ENCODE measurements at places on chromosomes 12 and 14. TPM values are rescaled to one million over a fixed set of nuclear protein-coding genes. Genes with fewer than 3 reads are reported as not detected.
A peak's percentile ranks its signal among the peaks of the same experiment; 100 is the strongest.

The SIX4 gene
- 1.4 TPM for total RNA-seq

The INHBE gene
- not detected for total RNA-seq

The FSCB gene
- not detected for total RNA-seq

The CSRP2 gene
- 30.3 TPM for total RNA-seq

The GPR135 gene
- 2.4 TPM for total RNA-seq

The GPRC5A gene
- total RNA-seq: 5.3 TPM

The FOXM1 gene
- total RNA-seq: 0.38 TPM

The TRMT61A gene
- total RNA-seq: 6.0 TPM

The ANKRD52 gene
- 28.0 TPM for total RNA-seq

The BTBD6 gene
- total RNA-seq: 33.5 TPM

The CLEC2A gene
- total RNA-seq: not detected

The LRRC10 gene
- total RNA-seq: 82.9 TPM

The CCDC197 gene
- total RNA-seq: 0.26 TPM

The ATL1 gene
- total RNA-seq: 0.94 TPM

DNA sequence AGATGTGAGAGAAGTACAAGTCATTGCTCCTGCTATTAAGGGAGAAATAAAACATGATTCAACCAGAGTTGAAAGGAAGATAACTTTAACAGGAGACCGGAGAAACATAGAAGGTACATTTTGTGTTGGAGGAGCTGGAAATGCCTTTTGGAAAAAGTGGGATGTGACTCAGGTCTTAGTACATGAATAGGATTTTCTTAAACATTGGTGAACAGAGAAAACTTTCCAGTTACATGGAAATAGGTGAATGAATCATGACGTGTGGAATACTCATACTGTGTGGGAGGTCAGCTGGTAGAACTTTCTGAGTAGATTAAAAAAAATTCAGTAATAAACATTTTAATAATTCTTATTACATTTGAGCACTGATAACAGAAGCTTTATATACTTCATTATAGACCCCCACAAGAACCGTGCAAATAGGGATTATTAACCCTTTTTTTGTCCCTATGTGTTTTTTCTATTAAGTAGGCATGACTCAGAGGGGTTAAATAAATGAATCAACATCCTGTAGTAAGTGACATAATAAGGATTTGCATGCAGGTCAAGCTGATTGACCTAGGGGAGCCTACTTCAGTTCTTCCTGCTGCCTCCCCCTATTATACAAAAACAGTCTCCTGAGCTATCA, 710.5 kb downstream of the NOVA1 start:
- no peak for DNase-seq

DNA sequence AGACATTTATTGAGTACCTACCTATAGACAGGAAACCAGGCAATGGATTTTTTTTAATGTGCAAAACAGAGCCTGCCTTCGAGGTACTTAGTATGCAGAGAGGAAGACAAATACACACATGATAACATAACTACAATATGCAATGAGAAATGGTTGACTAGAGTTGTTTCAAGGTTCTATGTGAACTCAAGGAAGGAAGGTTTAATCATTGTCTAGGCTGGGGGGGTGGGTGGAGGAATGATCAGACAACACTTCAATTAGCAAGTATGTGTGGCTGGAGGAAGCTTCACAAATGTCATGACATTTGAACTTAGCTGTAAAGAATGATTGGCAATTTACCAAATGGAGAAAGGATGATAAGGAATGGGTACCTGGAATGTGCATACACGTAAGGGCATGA, 985.3 kb downstream of the FLRT2 start:
- no peak for DNase-seq

DNA sequence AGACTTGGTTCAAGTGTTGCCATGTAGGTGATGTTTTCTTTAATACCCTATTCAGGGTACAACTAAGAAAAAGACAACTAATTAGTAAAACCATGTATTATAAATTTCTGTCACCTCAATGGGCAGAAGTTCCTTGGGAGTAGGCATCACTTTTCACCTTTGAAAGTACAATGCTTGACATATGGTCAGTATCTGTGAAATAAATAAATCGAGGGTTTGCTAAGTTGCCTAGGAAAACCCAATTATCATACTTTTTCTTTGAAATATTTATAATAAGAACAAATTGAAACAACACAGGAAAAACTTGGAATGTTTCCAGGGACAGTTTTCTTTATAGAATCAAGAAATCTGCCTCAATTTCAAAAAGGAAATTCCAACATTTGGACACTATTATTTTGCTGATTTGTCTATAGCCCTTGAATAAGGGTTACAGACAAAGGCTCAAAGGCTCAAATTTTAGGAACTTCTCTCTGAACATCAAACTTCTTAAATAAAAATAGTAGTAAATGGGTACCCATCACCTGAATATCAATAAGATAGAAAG, 13.7 kb downstream of the FGD6 start:
- DNase-seq: no peak

GRCh38 chr14:21255385-21256101, 13.7 kb downstream of the HNRNPC start:
- DNase-seq: no peak

- peak; percentile 88 for DNase-seq
Observed at GRCh38 chr14:74140374-74140850, 55.7 kb downstream of the LIN52 start.

- DNase-seq: no peak
Observed at GRCh38 chr12:46835785-46836184, 10.0 kb upstream of the SLC38A4 start.

GRCh38 chr12:93813186-93813585, 136.0 kb downstream of the CRADD start:
- DNase-seq: no peak

- DNase-seq: no peak
Observed at GRCh38 chr14:75563931-75564330, 14.5 kb upstream of the FLVCR2 start.

- no peak for DNase-seq
Observed at GRCh38 chr12:119019166-119019565, 37.8 kb downstream of the SRRM4 start.

DNA sequence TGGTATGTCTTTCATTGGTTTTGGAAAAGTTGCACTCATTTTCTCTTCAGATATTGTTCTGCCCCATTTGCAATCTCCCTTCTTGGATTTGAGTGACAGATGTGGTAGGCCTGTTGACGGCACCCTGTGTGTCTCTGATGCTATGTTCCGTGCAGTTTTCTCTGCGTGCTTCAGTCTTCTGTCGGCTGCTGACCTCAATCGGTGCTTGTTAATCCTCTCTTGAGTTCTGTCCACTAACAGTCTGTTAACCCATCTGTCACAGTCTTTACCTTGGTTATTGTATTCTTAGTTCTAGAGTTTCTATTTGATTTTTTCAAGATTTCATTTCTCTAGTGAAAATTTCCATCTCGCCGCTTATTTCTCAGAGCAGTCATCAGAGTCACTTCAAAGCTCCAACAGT, 20.7 kb upstream of the PLD4 start:
- no peak for DNase-seq

- no peak for DNase-seq
Observed at GRCh38 chr12:52526511-52526951, 6.3 kb upstream of the KRT5 start.

- no peak for DNase-seq
Observed at GRCh38 chr14:104770851-104771272, 17.9 kb downstream of the SIVA1 start.

- no peak for DNase-seq
Observed at GRCh38 chr12:93585247-93585646, 12.8 kb downstream of the SOCS2 start.

- DNase-seq: peak; percentile 87
Observed at GRCh38 chr14:55136885-55137786, 8.1 kb downstream of the LGALS3 start.

GRCh38 chr14:87566991-87567390, 426.0 kb downstream of the GALC start:
- DNase-seq: no peak

GRCh38 chr14:101977311-101978071, 13.1 kb downstream of the DYNC1H1 start:
- no peak for DNase-seq

- no peak for DNase-seq
Observed at GRCh38 chr12:4346931-4347330, 25.9 kb downstream of the TIGAR start.

GRCh38 chr14:72618424-72618823, 275.5 kb downstream of the DPF3 start:
- DNase-seq: no peak

DNA sequence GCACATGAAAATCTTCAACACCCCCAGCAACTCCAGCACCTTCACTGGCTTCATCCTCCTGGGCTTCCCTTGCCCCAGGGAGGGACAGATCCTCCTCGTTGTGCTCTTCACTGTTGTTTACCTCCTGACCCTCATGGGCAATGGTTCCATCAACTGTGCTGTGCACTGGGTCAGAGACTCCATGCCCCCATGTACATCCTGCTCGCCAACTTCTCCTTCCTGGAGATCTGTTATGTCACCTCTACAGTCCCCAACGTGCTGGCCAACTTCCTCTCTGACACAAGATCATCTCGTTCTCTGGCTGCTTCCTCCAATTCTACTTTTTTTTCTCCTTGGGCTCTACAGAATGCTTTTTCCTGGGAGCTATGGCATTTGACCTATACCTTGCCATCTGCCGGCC, 11.5 kb upstream of the OR11G2 start:
- no peak for DNase-seq

- no peak for DNase-seq
Observed at GRCh38 chr12:69447892-69448291, 22.3 kb upstream of the FRS2 start.

GRCh38 chr14:70268760-70269159, 80.0 kb upstream of the SLC8A3 start:
- DNase-seq: no peak

GRCh38 chr12:106192659-106193393, 54.1 kb upstream of the NUAK1 start:
- DNase-seq: no peak

- no peak for DNase-seq
Observed at GRCh38 chr12:131397493-131398181, 313.3 kb upstream of the SFSWAP start.

DNA sequence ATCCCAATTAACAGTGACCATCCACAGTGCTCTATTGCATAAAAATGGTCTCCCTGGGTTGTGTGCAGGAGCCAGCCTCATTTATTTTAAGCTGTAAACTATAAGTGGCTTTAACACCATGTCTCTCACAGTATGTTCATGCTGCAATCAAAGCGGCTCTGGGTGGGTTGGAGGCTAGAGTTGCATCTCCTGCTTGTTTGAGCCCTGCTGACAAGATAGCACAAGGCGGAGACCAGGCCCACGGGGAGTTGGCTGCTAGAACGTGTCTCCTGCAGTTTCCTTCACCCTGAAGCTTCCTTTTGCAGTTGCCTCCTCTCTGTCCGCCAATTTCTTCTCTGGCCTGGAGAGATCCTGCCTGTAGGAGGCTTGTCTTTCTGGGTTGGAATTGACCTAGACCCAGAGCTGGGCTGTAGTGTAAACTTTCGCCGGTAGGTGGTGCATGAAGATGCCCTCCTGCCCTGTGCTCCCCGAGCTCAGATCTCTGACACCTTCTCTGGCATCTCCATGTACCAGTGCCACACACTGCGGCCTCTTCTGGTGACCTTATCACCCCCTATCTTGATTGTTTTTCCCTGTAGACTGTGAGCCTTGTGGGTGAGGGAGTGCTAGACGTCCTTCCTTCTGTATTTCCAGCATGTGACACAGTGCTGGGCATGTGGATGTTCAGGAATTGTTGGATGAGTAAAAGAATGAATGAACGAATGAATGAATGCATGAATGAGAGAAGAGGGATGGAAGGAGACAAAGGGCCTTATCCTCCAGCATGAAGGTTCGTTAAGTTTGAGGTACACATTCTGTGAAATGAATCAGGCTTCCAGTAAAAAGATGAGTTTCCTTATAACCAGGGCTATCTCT, 10.4 kb downstream of the OTUB2 start:
- peak; percentile 62 for DNase-seq

DNA sequence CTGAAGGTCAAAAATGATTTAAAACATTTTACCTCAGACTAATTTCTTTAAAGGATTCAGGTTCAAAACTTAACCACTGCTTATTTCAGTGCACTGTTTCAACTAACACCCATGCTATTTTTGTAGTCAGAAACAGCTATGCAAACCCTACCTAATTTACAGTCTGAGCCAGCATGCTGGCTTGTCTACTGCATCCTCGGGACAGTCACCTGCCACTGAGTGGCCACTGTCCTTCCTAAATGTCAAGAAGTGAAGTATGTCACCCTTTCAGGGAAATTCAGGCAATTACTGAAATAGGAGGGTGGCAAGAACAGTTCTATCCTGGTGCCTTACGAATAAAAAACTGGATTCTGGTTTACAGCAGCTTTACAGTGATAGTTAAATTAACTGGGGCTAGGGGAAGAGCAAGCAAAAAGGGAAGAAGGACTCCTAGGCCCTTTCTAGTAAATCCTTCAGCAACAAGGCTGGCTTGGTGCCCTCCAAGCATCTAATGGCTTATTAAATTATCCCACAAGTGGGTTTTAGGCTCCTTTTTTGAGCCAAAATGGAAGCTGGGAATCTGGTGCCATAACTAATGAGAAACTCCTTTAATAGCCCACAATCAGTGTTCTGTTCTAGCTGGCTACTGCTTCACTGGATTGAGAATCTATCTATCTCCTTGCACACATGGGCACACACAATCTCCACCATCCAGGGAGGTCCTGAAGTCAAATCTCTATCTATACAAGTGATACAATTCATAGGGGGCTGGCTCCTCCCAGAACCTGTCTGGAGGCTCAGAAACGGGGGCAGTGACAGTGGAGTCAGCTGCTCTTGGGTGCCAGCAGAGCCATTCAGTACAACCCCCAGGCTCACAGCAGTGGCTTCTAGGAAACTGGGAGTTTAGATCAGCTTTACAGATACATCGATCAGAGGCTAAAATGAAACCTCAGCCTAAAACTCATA, 43.4 kb downstream of the SH2B3 start:
- no peak for DNase-seq

GRCh38 chr12:52956987-52957386, 8.1 kb downstream of the KRT18 start:
- DNase-seq: no peak

DNA sequence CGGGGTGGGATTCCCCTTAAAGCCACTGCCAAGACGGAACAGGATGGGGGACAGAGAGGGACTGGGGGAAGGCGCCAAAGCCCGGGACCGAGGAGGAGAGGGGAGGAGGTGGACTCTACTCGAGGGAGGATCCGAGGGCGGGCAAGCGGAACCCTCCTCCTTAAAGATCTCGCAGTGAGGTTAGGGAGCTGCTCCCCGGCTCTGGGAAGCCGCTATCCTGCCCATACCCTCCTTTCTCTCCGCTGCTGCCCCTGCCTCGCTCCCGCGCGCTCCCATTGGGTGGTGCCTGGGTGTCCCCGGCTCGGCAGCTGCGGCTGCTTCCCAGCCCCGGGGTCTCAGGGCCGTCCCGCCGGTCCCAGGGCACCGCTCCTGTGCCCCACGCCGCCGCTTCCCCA, 16.4 kb downstream of the KRT18 start:
- no peak for DNase-seq

DNA sequence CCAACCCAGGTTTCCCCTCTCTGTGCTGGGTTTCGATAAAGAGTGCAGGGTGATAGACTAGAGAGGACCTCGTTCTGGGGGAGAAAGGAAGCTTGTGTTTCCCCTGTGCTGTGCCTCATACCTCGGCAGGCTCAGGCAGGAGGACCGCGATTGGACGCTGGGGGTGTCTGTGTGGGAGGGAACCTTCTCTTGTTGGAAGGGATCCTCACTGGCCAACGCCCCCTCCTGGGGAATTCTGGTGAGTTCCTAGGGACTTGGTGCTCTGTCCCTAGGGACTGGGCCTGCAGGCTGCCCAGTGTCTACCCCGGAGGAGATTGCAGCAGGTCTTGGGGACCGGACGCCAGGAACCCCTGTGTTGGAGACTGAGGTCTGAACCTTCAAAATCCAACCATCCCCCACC, 157.4 kb upstream of the PRMT8 start:
- DNase-seq: no peak

Measured in heart left ventricle (tissue), 16 donors.